ENCODE measurements at places on chromosomes 1 and 21. TPM values are rescaled to one million over a fixed set of nuclear protein-coding genes. Genes with fewer than 3 reads are reported as not detected.

ID3 gene
- total RNA-seq: 289 TPM

GPR37L1 gene
- total RNA-seq: 33.3 TPM

KRTAP7-1 gene
- total RNA-seq: not detected

MROH9 gene
- total RNA-seq: 0.31 TPM

CADM3 gene
- total RNA-seq: 207 TPM

CLDN17 gene
- not detected for total RNA-seq

RLF gene
- 23.8 TPM for total RNA-seq

RAB7B gene
- total RNA-seq: 5.1 TPM

TEX38 gene
- total RNA-seq: not detected

PLEKHN1 gene
- 0.40 TPM for total RNA-seq

PLA2G2A gene
- 494 TPM for total RNA-seq

ACTL8 gene
- total RNA-seq: not detected

PRR9 gene
- total RNA-seq: not detected

FHAD1 gene
- total RNA-seq: 3.1 TPM

OR2T35 gene
- total RNA-seq: not detected

VHLL gene
- not detected for total RNA-seq

All from sciatic nerve (tissue), 2 donors.